ENCODE measurements at places on chromosomes 5 and 9. TPM values are rescaled to one million over a fixed set of nuclear protein-coding genes. Genes with fewer than 3 reads are reported as not detected.

GRCh38 chr9:96751815-96752214 is 26.1 kb downstream of the ZNF510 start:
- H3K27ac ChIP-seq, result no peak overlapping the region
- no peaks in the 10 kb centered on the region for H3K27me3 ChIP-seq
- H3K36me3 ChIP-seq, result no peaks in the 10 kb centered on the region
- H3K4me3 ChIP-seq, result no peak overlapping the region
- H3K4me1 ChIP-seq, result no peaks in the 10 kb centered on the region
- no peak for DNase-seq

DNA sequence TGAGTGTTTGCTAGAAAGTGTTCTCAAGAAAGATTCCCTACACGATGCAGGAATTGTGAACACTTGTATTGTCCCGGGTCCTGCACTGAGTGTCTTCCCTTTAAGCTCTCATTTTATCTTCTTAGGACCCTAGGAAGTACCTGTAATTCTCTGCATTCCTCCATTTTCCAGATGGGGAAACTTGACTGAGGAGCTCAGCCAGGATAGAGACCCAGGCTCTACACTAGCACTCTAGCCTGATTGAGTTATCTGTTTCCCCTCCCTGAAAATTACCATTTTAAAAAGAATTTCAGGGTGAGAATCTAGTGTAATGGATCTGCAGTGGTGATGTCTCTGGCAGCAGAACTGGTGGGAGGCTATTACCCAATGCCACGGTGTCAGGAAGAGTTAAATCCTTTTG is 453.9 kb downstream of the KDM4C start:
- H3K36me3 ChIP-seq, result no peaks in the 10 kb centered on the region
- no peaks in the 10 kb centered on the region for H3K4me1 ChIP-seq
- no peak overlapping the region for H3K27ac ChIP-seq
- H3K4me3 ChIP-seq, result no peak overlapping the region
- no peaks in the 10 kb centered on the region for H3K27me3 ChIP-seq
- DNase-seq, result no peak

GRCh38 chr9:22241024-22241423 is 205.6 kb upstream of the DMRTA1 start:
- no peak overlapping the region for H3K4me3 ChIP-seq
- H3K27me3 ChIP-seq, result no peaks in the 10 kb centered on the region
- DNase-seq, result no peak
- no peaks in the 10 kb centered on the region for H3K4me1 ChIP-seq
- no peak overlapping the region for H3K27ac ChIP-seq
- no peaks in the 10 kb centered on the region for H3K36me3 ChIP-seq

- H3K36me3 ChIP-seq, result no peaks in the 10 kb centered on the region
- H3K4me3 ChIP-seq, result peak overlapping the region; percentile 88
- peaks cover 31% of the 10 kb centered on the region for H3K4me1 ChIP-seq
- DNase-seq, result no peak
Measured at GRCh38 chr5:115262011-115262320, 711 bp downstream of the PGGT1B start.

DNA sequence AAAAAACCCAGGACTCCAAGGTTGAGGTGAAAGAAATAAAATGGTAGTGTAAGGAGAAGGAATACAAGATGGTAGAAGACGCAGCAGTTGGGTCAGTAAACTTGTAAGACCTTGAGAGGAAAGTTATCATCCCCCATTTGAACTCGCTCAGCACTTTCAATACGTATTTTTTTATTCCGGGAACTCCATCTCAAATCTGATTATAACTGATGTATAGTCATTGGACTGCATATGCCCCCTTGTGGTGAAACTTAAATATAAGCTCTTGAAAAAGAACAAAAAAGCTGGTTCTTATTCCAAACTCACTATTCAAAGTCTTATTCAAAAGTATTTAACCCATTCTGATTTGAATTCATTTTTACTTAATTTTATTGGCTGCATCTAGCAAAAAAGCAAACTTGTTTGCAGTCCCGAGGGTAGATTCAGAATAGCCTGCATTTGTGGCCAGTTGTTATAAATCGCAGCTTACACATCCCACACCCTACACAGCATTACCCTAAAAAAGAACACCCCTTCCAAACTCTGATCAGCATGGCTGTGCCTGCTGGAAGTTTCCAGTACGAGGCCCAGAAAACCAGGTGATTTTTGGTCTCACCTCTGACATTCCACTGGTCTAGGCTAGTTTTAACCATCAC is 118.0 kb downstream of the ESM1 start:
- no peak for DNase-seq
- no peak overlapping the region for H3K4me3 ChIP-seq
- H3K36me3 ChIP-seq, result no peaks in the 10 kb centered on the region
- no peaks in the 10 kb centered on the region for H3K4me1 ChIP-seq
- no peaks in the 10 kb centered on the region for H3K27me3 ChIP-seq

DNA sequence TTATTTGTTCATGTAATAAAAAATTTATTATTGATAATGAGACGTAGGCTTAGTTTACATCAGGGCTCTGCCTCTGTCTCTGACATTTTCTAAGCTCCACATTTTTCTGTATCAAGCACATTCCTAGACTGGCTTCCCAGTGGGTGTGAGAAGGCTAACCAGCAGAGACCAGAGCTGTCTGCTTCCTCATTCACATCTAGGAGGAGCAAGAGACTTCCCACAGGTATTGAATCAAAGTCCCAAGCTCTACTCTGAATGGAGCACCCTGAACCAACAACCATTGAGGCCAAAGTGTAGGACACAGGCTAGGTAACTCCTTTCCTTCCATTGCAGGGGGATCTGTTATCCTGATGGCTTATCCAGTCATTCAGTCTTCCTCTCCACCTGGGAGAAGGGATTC is 72.4 kb downstream of the PARP8 start:
- H3K4me3 ChIP-seq, result no peak overlapping the region
- no peaks in the 10 kb centered on the region for H3K27me3 ChIP-seq
- H3K4me1 ChIP-seq, result no peaks in the 10 kb centered on the region
- H3K27ac ChIP-seq, result no peak overlapping the region

GRCh38 chr9:97768746-97769145 is 71.6 kb upstream of the XPA start:
- DNase-seq, result no peak
- H3K27me3 ChIP-seq, result peaks cover 6% of the 10 kb centered on the region
- H3K36me3 ChIP-seq, result no peaks in the 10 kb centered on the region
- H3K27ac ChIP-seq, result no peak overlapping the region
- no peak overlapping the region for H3K4me3 ChIP-seq
- H3K4me1 ChIP-seq, result no peaks in the 10 kb centered on the region

GRCh38 chr5:74482990-74483389 is 157.5 kb downstream of the ENC1 start:
- no peaks in the 10 kb centered on the region for H3K36me3 ChIP-seq
- H3K4me3 ChIP-seq, result no peak overlapping the region
- H3K27me3 ChIP-seq, result no peaks in the 10 kb centered on the region
- no peak for DNase-seq

- peaks cover 63% of the 10 kb centered on the region for H3K4me1 ChIP-seq
- peak overlapping the region; percentile 50 for H3K27ac ChIP-seq
- no peak for DNase-seq
- no peaks in the 10 kb centered on the region for H3K36me3 ChIP-seq
- H3K27me3 ChIP-seq, result no peaks in the 10 kb centered on the region
- H3K4me3 ChIP-seq, result no peak overlapping the region
Measured at GRCh38 chr5:172410662-172411483, 43.5 kb downstream of the SH3PXD2B start.

DNA sequence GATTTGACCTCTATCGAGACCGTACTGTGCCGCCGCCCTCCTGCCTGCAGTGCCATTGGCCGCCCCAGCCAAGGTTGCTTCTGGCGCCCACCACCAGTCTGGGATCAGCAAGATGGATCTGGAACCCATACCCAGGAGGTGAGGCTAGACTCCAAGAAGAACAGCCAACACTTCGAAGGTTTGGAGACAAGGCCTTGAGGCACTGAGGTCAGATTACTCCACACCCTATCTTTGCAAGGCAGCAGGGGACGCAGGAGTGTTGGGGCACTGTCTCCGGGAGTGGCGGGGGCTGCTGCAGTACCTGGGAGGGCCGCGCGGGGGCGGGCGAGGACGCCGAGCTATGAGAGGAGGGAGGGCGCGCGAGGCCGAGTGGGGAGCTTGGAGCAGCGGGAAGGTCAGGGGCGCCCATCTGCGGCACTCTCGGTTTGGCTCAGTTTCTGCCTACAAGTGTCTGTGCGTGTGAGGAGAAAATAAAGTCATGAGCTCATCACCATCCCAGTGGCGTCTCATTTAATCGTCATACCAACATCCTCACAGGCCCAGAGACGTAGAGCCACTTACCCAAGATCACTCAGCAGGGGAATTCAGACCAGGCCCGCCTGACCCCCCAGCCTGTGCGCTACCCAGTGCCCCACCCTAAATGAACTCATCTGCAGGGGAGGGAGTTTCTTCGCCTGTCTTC is 20.5 kb upstream of the PSD2 start:
- peaks cover 9% of the 10 kb centered on the region for H3K4me1 ChIP-seq
- peak; percentile 86 for DNase-seq
- H3K27ac ChIP-seq, result no peak overlapping the region
- no peaks in the 10 kb centered on the region for H3K36me3 ChIP-seq
- H3K4me3 ChIP-seq, result no peak overlapping the region
- H3K27me3 ChIP-seq, result no peaks in the 10 kb centered on the region

- no peak for DNase-seq
- no peaks in the 10 kb centered on the region for H3K27me3 ChIP-seq
- H3K27ac ChIP-seq, result no peak overlapping the region
- H3K4me3 ChIP-seq, result no peak overlapping the region
- no peaks in the 10 kb centered on the region for H3K36me3 ChIP-seq
Measured at GRCh38 chr5:72776684-72777083, 39.8 kb upstream of the TNPO1 start.

DNA sequence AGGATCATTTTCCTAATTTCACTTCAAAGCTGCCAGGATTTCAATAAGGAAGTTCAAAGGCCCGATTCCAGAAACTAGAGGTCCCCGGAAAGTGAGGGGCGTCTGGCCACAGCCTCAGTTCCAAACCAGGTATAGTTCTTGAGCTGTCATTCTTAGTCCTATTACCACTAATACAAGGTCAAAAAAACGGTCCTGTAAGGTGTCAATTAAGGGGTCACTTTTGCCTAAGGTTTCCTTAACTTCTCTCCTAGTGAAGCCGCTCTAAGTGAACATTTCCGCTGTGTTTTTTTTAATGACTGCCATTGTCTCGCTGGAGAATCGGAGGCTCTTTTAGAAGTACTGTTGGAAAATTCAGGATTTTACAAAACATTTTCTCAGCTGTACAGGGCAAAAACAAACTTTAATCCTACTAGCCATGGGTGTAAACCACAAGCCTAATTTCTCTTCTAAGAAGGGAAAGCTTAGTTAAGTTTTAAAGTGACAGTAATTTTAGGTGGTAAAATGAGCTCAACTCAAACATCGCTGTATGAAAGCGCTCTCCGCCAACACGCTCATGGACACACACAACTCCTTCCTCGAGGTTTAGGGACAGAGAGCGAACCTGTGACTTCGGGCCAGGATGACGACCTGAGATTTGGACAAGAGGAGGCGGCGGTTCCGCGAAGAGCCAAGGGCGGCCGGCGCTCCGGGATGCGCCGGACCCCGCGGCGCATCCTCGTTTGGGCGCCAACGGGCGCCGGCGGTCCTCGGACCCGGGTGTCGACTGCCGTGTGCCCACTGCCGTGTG is 76.7 kb upstream of the IFNE start:
- H3K36me3 ChIP-seq, result no peaks in the 10 kb centered on the region
- peaks cover 61% of the 10 kb centered on the region for H3K27me3 ChIP-seq
- no peak for DNase-seq

- no peak for DNase-seq
- H3K4me1 ChIP-seq, result no peaks in the 10 kb centered on the region
- no peak overlapping the region for H3K4me3 ChIP-seq
- no peaks in the 10 kb centered on the region for H3K27me3 ChIP-seq
Measured at GRCh38 chr9:61673664-61674381, 484.0 kb downstream of the SPATA31A7 start.

GRCh38 chr9:38229104-38229500 is 160.1 kb upstream of the SHB start:
- H3K27ac ChIP-seq, result no peak overlapping the region
- DNase-seq, result no peak
- H3K27me3 ChIP-seq, result peaks cover 7% of the 10 kb centered on the region
- no peak overlapping the region for H3K4me3 ChIP-seq
- peaks cover 5% of the 10 kb centered on the region for H3K4me1 ChIP-seq

- H3K4me1 ChIP-seq, result no peaks in the 10 kb centered on the region
- no peaks in the 10 kb centered on the region for H3K36me3 ChIP-seq
- H3K27me3 ChIP-seq, result no peaks in the 10 kb centered on the region
- H3K27ac ChIP-seq, result peak overlapping the region; percentile 10
- no peak overlapping the region for H3K4me3 ChIP-seq
- no peak for DNase-seq
Measured at GRCh38 chr9:68970151-68970550, 43.8 kb downstream of the PRKACG start.

- H3K36me3 ChIP-seq, result peaks cover 39% of the 10 kb centered on the region
- no peak for DNase-seq
- peaks cover 50% of the 10 kb centered on the region for H3K4me1 ChIP-seq
- H3K27me3 ChIP-seq, result no peaks in the 10 kb centered on the region
Measured at GRCh38 chr9:35732800-35733541, 505 bp downstream of the CREB3 start.

DNA sequence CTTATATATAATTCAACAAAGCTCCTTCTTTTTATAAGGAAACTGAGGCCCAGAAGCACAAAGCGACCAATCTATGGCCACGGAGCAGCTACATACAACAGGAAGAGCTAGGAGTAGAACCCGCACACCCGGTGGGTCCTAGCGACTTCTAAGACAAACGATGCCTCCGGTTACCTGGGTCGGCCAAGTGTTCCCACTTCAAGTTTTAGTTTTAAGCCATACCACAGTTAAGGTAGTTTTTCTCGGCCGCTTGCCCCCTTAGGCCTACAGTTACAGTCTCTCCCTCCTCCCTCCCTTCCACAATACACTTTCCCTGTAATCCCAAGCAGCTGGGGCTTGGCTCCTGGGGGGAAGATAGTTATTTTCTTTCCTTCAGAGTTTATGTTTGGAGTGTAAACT is 533 bp downstream of the SREK1IP1 start:
- H3K36me3 ChIP-seq, result peaks cover 21% of the 10 kb centered on the region
- peak overlapping the region; percentile 94 for H3K27ac ChIP-seq
- DNase-seq, result no peak
- H3K4me1 ChIP-seq, result peaks cover 45% of the 10 kb centered on the region

- peak overlapping the region; percentile 80 for H3K27ac ChIP-seq
- no peaks in the 10 kb centered on the region for H3K27me3 ChIP-seq
- H3K36me3 ChIP-seq, result peaks cover 9% of the 10 kb centered on the region
- peak overlapping the region; percentile 69 for H3K4me3 ChIP-seq
- peak; percentile 55 for DNase-seq
- H3K4me1 ChIP-seq, result peaks cover 16% of the 10 kb centered on the region
Measured at GRCh38 chr9:120579139-120580050, 572 bp downstream of the CDK5RAP2 start.

GRCh38 chr5:145791866-145792265 is 43.3 kb downstream of the PRELID2 start:
- no peak overlapping the region for H3K4me3 ChIP-seq
- no peaks in the 10 kb centered on the region for H3K27me3 ChIP-seq
- no peaks in the 10 kb centered on the region for H3K36me3 ChIP-seq
- H3K4me1 ChIP-seq, result peaks cover 7% of the 10 kb centered on the region
- no peak for DNase-seq

GRCh38 chr9:17349831-17350230 is 215.0 kb downstream of the CNTLN start:
- H3K27ac ChIP-seq, result no peak overlapping the region
- no peaks in the 10 kb centered on the region for H3K36me3 ChIP-seq
- no peak for DNase-seq
- no peaks in the 10 kb centered on the region for H3K4me1 ChIP-seq
- no peaks in the 10 kb centered on the region for H3K27me3 ChIP-seq
- no peak overlapping the region for H3K4me3 ChIP-seq

The SLC25A2 gene
- total RNA-seq, result 0.71 TPM

The CCDC69 gene
- 79.0 TPM for total RNA-seq

The LCN15 gene
- total RNA-seq, result not detected

The SPATA31D4 gene
- total RNA-seq, result not detected

The UBTD2 gene
- total RNA-seq, result 15.8 TPM

The PCSK5 gene
- 18.1 TPM for total RNA-seq

The ADRB2 gene
- total RNA-seq, result 26.4 TPM

The PAEP gene
- not detected for total RNA-seq

The FLT4 gene
- total RNA-seq, result 24.8 TPM

The SIMC1 gene
- total RNA-seq, result 18.0 TPM

The GGTA1 gene
- total RNA-seq, result 14.0 TPM

Data from lower lobe of right lung (tissue), 2 donors.